ENCODE measurements at places on chromosomes 13 and 19. TPM values are rescaled to one million over a fixed set of nuclear protein-coding genes. Genes with fewer than 3 reads are reported as not detected.

The NCAN gene
- total RNA-seq = under 0.01 TPM

The IGFL3 gene
- total RNA-seq = not detected

The KLK14 gene
- not detected for total RNA-seq

The CCDC70 gene
- not detected for total RNA-seq

The ZNF701 gene
- total RNA-seq = 16.7 TPM

The ZFP36 gene
- 3.0 TPM for total RNA-seq

The TMEM145 gene
- 0.77 TPM for total RNA-seq

The MCF2L gene
- 0.37 TPM for total RNA-seq

The FXYD1 gene
- total RNA-seq = 0.33 TPM

All from uterine smooth muscle cell (primary cell).